ENCODE measurements at places on chromosomes 2 and 18.

- DNase-seq = no peak
Observed at GRCh38 chr18:34220081-34220815, 4.5 kb downstream of the NOL4 start.

DNA sequence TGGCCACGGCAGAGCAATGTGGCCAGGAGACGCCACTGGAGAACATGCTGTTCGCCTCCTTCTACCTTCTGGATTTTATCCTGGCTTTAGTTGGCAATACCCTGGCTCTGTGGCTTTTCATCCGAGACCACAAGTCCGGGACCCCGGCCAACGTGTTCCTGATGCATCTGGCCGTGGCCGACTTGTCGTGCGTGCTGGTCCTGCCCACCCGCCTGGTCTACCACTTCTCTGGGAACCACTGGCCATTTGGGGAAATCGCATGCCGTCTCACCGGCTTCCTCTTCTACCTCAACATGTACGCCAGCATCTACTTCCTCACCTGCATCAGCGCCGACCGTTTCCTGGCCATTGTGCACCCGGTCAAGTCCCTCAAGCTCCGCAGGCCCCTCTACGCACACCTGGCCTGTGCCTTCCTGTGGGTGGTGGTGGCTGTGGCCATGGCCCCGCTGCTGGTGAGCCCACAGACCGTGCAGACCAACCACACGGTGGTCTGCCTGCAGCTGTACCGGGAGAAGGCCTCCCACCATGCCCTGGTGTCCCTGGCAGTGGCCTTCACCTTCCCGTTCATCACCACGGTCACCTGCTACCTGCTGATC, 4.9 kb downstream of the GPR17 start:
- no peak for DNase-seq

- DNase-seq = no peak
Observed at GRCh38 chr2:102367331-102367971, 11.9 kb downstream of the IL18R1 start.

GRCh38 chr2:234608946-234609345, 112.1 kb upstream of the ARL4C start:
- DNase-seq = no peak

GRCh38 chr2:4951368-4951767, 740.8 kb upstream of the SOX11 start:
- no peak for DNase-seq

DNA sequence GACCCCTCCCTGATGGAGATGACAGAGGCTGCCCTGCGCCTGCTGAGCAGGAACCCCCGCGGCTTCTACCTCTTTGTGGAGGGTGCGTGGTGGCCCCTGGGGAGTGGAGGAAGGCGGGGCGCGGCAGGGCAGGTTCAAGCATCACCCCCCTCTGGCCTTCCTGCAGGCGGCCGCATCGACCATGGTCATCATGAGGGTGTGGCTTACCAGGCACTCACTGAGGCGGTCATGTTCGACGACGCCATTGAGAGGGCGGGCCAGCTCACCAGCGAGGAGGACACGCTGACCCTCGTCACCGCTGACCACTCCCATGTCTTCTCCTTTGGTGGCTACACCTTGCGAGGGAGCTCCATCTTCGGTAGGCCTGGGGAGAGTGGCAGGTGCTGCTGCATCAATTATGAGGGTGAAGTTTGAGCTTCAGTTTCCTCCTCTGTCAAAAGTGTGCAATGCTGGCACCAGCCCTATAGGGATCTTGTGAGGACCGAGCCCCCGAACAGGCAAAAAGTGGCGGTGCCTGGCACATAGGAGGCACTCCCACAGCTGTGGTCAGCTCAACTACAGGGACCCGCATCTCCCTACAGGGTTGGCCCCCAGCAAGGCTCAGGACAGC, 2.2 kb downstream of the ALPI start:
- DNase-seq = no peak

DNA sequence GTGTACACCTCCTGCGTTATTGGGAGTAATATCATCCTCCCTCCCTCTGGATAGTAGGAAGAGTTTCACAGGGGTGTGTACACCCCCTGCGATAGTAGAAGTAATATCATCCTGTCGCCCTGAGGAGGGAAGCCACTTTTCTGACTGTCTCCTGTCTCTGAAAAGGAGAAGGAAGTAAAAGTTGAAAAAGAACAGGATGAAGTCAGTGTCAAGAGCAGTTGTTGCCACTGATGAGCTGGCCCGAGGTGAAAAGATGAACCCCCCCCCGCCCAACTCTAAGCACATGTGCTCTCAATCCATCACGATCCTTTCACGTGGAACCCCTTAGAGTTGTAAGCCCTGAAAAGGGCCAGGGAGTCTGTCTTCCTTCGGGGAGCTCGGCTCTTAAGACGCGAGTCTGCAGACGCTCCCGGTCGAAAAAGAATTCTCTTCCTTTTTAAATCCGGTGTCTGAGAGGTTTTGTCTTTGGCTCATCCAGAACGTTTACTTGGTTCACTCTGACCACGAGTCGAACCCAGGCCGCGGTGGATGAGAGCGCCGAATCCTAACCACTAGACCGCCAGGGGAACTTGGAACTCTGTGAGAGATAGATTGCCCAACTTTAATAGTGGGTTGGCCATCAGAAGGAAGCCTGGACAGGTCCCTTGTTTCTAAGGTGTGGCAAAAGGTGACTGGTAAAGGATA, 22.4 kb upstream of the NAGK start:
- no peak for DNase-seq

- DNase-seq = peak; percentile 25
Observed at GRCh38 chr2:69979902-69980807, 18.7 kb upstream of the ASPRV1 start.

GRCh38 chr18:30743033-30743432, 299.5 kb downstream of the DSC3 start:
- DNase-seq = no peak

DNA sequence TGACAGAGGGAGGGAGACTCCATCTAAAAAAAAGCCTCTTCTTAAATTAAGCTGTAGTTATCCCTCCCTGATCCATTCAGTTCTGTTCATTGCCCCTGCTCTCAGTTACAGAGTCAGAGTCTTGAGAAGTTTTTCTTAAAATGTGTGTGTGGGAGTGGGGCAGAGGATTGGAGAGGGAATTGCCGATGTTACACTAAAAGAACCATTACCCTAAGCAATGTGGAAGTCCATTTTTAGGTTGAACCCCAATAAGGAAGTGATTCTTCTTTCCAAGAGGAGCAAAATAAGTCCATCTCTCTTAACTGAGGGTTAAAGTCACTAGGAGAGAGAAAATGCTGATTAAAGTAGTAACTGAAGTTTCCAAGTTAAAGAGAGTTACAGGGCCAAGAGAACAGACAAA, 21.2 kb upstream of the THOC1 start:
- DNase-seq = no peak

- DNase-seq = peak; percentile 68
Observed at GRCh38 chr18:46278481-46279465, 174.6 kb downstream of the HAUS1 start.

- DNase-seq = no peak
Observed at GRCh38 chr2:204135752-204136151, 199.2 kb downstream of the ICOS start.

- DNase-seq = peak; percentile 77
Observed at GRCh38 chr2:157420771-157421323, 23.0 kb downstream of the CYTIP start.

DNA sequence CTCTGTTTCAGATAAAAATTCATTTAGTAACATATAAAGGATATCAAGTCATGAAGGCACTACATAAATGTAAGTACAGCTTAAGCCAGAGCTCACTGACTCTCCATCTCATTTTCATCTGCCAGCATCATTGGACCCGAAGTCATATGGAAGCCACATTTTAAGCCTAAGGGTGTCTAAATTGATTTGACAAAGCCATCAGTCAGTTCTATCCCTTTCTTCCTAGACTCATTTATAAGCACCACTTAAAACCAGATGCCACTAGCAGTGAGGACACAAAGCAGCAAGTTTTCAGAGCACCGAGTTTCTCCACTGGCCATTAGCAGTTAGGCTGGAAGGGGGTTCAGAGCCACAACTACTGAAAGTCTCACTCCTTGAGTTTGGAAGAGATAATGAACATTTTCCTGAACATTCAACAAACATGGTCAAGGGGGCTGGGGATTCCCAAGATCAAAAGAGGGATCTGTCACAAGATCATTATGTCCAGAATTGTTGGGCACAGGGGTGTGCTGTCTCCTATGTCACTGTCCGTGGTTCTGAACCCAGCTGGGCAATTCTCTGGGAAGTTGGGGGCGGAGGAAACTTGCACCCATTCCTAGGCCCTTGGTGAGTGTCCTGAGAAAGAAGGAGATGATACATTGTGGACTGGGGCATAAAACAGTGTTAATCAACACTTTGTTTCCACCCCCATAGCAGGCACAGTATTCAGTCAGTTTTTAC, 158.5 kb upstream of the LMAN1 start:
- peak; percentile 20 for DNase-seq

GRCh38 chr18:35197296-35197695, 43.5 kb upstream of the ZNF397 start:
- DNase-seq = no peak

GRCh38 chr18:40414155-40414754, 1540.8 kb upstream of the PIK3C3 start:
- DNase-seq = no peak

DNA sequence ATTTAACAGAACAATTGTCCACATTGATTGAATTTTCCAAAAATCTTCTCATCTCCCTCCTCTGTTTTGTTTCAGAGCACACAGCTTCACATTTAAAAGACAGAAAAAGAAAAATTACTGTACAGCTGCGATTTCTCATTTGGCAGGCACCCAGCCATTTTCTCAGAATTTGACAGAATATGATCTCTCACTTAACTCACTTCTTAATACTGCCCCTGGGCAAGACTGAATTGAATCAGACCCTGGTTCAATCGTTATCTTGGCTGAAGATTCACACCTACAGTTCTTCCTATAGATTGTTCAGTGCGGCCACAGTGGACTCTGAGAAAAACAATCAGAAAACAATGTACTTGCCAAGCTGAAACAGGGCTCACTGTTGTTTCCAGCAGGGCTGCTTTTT, 90.2 kb upstream of the LHCGR start:
- DNase-seq = no peak

DNA sequence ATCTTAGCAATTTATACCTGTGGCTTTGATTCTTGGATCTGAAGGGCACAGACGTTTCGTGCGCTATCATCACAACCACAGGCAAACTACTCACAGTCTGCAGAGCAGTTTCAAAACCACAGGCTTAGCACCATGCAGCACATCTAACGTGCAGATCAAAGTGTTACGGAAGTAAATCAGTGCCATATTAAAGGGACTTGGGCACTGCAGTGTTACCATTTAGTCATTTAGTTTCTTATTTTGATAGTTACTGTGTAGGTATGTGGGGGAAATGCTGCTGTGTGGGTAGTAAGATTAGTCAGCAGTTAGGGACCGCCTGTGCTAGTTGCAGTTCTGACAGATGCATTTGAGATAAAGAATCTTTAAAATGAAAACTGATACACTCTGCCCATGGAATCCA, 384.0 kb downstream of the NBAS start:
- DNase-seq = no peak

- DNase-seq = no peak
Observed at GRCh38 chr2:108614043-108614545, 79.8 kb downstream of the LIMS1 start.

- DNase-seq = no peak
Observed at GRCh38 chr2:75612862-75613243, 33.7 kb upstream of the MRPL19 start.

DNA sequence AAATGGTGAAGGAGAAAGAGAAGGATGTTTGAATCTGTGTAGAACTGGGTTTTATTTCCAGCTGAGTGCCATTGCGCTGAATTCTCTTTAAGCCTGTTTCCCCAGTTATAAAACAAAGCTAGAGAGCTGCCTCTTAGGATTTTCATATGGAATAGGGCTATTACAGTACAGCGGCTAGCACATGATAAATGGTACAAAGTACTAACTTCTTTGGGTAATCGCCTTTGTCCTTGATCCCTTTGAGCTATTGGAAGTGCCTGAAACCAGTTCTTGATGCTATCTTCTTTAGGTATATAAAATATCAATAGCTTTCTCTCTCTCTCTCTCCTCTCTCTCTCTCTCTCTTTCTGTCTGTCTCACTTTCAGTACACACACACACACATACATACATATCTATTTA, 71.3 kb downstream of the SOX11 start:
- DNase-seq = no peak

DNA sequence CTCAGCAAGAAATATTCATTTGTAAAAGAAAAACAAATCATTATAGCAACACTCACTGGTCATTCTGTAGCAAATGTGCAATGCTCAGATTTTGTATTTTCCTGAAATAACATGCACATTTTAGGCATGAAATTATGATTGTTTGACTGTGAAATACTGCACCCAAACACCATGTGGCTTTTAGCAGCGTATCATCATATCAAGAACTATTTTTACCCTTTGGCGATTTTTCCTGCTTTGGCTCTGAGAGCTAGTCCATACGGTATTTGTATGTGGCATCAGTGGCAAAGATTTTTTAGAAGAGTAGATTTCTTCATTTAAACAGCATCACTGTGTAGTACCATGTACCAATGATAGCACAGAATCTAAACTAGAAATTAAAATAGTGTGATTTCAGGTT, 493.1 kb downstream of the NR4A2 start:
- no peak for DNase-seq

DNA sequence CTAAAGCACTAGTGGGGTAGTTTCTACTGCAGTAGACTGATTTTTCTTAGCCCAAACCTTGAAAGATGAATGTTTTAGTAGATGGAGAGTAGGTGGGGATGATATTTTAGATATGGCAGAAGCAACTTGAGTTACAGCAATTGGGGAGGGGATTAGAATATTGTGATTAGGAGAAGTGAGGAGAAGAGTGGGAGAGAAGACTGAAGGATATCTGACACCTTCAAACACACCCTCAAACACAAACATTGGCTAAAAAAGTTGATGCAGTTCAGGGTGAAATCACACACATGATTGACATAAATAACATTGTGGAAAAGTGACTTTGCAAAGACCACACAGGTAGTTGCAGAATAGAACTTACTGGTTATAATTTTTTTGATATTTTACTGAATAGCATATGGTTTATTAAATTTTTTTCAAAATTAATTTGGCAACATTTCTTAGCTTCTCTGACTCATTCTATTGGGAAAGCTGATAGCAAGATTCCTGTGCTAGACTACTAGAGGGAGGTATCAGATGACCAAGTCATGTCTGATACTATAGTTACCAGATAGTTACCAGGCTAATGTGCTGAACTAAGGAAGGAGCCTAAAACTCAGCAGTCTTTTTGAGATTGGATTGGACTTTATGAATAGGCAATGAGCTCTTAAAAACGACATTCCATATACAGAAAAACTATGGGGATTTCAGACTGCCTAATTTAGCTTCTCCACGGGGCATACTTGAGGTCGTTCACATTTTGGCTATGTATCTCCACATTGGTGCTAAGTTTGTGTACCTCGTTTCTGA, 73.0 kb downstream of the ACTR3 start:
- peak; percentile 75 for DNase-seq

GRCh38 chr18:25061395-25061794, 290.6 kb downstream of the ZNF521 start:
- no peak for DNase-seq

DNA sequence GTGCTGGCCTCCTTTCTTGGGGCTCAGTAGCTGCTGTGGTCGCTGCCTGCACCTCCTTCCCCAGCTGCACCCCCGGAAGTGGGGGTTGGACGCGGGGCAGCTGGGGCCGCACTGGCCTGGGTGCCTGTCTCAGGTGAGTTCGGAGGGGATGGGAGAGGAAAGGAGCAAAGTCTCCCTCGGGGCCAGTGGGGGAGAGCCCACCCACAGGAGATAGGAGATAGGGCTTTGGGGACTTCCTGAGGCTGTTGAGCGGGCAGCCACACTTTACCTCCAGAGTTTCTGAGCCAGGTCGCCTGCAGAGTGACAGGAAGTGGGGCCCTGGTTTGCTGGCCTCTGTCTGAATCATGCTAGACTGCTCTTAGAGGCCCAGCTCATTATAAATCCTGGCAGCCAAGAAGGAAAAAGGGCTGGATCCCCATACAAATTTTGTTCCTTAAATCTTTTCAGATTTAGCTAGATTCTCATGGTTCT, 8.1 kb downstream of the MBP start:
- DNase-seq = no peak
